Activated T-helper 2 cell treated with anti-CD3 and anti-CD28 coated beads, Interferon-gamma antibody, Interleukin-2, Interleukin-4, amounts not matched to agents 10 μg/mL and 5 μg/mL and 100 μg/mL, durations not matched to agents 14 hours and 24 hours and 36 hours (primary cell): ENCODE measurements at places on chromosomes 12 and 14. TPM values are rescaled to one million over a fixed set of nuclear protein-coding genes. Genes with fewer than 3 reads are reported as not detected.

GRCh38 chr12:124323771-124324530, 29.1 kb downstream of the RFLNA start:
- H3K36me3 ChIP-seq, result peaks cover 42% of the 10 kb centered on the region
- DNase-seq, result no peak
- no peak overlapping the region for H3K4me3 ChIP-seq
- no peaks in the 10 kb centered on the region for H3K27me3 ChIP-seq

The NINJ2 gene
- 3.1 and 4.6 TPM in 2 replicates for total RNA-seq

DNA sequence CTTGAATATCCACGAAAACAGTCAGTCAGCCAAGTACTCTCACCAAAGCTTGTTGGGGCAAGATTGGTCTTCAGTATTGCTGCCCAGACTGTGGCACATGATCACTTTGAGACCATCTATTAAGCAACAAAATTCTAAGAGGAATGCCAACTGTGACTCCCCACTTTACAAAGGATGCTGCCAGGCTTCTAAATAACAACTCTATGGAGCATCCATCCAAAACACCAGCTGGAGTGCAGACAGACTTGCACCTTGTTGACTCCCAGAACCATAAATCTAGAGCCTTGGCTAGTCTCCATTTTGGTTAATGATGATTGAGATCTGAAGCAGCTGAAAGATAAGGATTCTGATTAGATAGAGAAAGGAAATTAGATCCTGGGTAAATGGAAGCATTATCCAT, 132.8 kb downstream of the DIO2 start:
- H3K27ac ChIP-seq, result no peak overlapping the region
- H3K4me1 ChIP-seq, result no peaks in the 10 kb centered on the region
- H3K4me3 ChIP-seq, result no peak overlapping the region

DNA sequence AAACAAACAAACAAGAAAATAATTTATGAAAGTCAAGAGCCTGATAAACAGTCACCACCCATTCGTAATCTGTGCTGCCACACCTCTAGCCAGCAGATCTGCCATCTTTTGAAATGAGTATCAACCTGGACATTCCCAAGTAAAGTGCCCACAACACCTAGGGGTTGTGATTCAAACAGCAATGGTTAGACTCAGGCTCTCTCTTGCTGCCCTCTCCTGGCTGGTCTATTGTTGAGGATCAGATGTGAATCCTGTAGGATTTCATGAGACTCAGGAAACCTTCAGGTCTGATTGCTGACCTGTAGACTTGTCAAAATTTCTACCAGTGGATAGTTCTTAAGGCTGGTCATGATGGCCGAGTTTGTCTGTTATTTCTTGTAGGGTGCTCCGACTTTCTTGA, 26.8 kb downstream of the DGLUCY start:
- H3K4me1 ChIP-seq, result peaks cover 67% of the 10 kb centered on the region
- peak overlapping the region; percentile 80 for H3K27ac ChIP-seq
- no peaks in the 10 kb centered on the region for H3K27me3 ChIP-seq
- no peak for DNase-seq
- peaks cover 40% of the 10 kb centered on the region for H3K36me3 ChIP-seq

The SLCO1B1 gene
- not detected in 2 replicates for total RNA-seq

- H3K4me1 ChIP-seq, result peaks cover 54% of the 10 kb centered on the region
- H3K27ac ChIP-seq, result peak overlapping the region; percentile 82
- H3K4me3 ChIP-seq, result no peak overlapping the region
Observed at GRCh38 chr12:54415221-54415929, 3.7 kb downstream of the ITGA5 start.

The NKX2-1 gene
- total RNA-seq, result not detected in 2 replicates

- peaks cover 16% of the 10 kb centered on the region for H3K27me3 ChIP-seq
- no peak overlapping the region for H3K4me3 ChIP-seq
- peaks cover 10% of the 10 kb centered on the region for H3K4me1 ChIP-seq
- DNase-seq, result no peak
Observed at GRCh38 chr14:77186911-77187648, 5.5 kb downstream of the TMEM63C start.

DNA sequence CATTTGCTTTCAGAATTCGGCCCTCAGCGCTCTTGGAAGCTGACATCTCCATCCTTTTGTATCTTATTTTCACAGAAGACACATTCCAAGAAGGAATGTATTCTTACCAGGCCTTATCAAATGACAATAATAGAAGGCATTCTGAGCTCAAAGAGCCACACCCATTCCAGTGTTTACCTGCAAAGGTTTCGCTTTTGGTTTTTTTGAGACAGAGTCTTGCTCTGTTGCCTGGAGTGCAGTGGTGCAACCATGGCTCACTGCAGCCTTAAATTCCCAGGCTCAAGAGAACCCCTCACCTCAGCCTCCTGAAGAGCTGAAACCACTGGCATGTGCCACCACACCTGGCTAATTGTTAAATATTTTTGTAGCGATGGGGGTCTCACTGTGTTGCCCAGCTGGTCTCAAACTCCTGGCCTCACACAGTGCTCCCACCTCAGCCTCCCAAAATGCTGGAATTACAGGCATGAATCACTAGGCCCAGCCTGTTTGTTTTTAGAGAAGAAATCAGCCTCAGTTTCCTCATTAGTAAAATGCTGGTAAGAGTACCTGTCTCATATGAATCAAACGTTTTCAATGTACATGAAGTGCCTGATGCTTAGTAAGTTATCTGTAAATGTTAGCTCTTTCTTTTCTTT, 69.2 kb downstream of the SLC6A12 start:
- peaks cover 12% of the 10 kb centered on the region for H3K27me3 ChIP-seq
- H3K36me3 ChIP-seq, result no peaks in the 10 kb centered on the region
- H3K4me3 ChIP-seq, result no peak overlapping the region
- DNase-seq, result no peak
- H3K27ac ChIP-seq, result no peak overlapping the region
- H3K4me1 ChIP-seq, result peaks cover 2% of the 10 kb centered on the region

- peaks cover 5% of the 10 kb centered on the region for H3K36me3 ChIP-seq
- H3K4me3 ChIP-seq, result no peak overlapping the region
- H3K27me3 ChIP-seq, result no peaks in the 10 kb centered on the region
- H3K4me1 ChIP-seq, result peaks cover 5% of the 10 kb centered on the region
Observed at GRCh38 chr14:22994762-22995275, 12.5 kb upstream of the AJUBA start.
